ENCODE measurements at places on chromosomes 4 and X. TPM values are rescaled to one million over a fixed set of nuclear protein-coding genes. Genes with fewer than 3 reads are reported as not detected.

The MECP2 gene
- total RNA-seq = 48.1 TPM

The SPP1 gene
- 0.64 TPM for total RNA-seq

The TREX2 gene
- total RNA-seq = 0.51 TPM

The TADA2B gene
- total RNA-seq = 11.9 TPM

The MAGEA2 gene
- 27.5 TPM for total RNA-seq
